ENCODE measurements at places on chromosomes 2 and 18. TPM values are rescaled to one million over a fixed set of nuclear protein-coding genes. Genes with fewer than 3 reads are reported as not detected.

- DNase-seq, result no peak
These were observed 238.5 kb downstream of the CELF4 start for GRCh38 chr18:37327063-37327577.

PCARE gene
- not detected for polyA plus RNA-seq

DNA sequence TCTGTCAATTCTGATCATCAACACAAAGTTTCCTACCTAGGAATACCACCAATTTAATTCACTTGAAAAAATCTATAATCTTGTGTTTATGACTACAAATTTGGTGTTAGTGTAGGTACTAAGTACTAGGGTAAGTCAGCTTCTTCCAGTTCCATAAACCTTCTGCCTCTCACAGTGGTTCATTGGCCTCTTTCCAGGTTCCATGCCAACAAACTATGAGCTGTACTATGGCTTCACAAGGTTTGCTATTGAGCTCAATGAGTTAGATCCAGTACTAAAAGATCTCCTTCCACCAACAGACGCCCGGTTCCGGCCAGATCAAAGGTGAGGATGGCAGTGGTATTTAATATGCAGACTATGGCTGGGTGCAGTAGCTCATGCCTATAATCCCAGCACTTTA lies 58.8 kb downstream of the PRKRA start:
- DNase-seq, result no peak

DNA sequence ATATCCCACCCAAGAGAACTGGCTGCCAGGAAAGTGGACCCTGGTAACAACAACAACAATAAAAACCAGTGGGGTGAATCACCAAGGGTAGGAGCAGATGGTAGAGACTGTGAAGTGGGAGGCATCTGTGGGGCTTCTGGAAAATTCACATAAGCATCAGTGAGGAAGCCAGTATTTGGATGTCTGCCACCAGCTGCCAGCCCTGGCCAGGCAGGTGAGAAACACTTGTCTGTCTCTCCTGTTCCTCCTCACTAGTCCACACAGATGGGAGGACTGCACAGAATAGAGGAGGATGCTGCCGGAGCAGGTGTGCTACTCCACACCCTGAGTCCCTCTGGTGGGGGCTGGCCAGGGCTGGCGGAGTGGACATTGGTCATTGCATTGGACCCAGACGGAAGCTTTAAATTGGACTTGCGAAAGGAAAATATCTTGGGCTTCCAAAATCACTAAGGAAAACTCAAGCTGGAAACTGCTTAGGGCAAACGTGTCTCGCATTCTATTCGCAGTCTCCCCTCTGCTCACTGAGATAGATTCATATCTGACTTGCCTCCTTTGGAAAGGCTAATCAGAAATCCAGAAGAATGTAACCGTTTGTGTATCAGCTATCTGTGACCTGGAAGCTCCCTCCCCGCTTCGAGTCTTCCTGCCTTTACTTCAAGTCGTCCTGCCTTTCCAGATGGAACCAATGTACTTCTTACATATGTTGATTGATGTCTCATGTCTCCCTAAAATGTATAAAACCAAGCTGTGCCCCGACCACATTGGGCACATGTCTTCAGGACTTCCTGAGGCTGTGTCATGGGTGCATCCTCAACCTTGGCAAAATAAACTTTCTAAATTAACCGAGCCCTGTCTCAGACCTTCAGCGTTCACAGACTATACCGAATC lies 69.1 kb downstream of the NAB1 start:
- no peak for DNase-seq

MAP3K19 gene
- polyA plus RNA-seq, result not detected

GRCh38 chr2:150207979-150208378 lies 279.5 kb downstream of the RND3 start:
- DNase-seq, result no peak

DNA sequence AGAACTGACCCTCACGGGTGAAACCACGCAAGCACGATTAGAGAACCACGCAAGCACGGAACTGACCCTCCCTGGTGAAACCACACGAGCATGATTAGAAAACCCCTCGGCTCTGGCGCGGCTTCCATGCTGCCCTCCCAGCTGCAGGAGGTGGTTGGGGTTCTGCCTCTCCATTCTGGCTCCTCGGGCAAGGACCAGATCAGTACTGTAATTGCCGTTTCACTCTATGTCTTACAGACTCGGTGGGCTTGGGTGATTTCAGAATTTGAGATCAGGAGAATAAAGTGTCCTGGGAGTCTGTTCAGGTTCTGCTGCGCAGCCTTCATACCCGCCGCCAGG lies 58.3 kb upstream of the KCNG2 start:
- DNase-seq, result no peak

GRCh38 chr2:30509716-30510115 lies 62.7 kb downstream of the LCLAT1 start:
- DNase-seq, result no peak

GRCh38 chr18:39561126-39561525 lies 1995.5 kb upstream of the CELF4 start:
- no peak for DNase-seq

Measured in naive thymus-derived CD4-positive, alpha-beta T cell (primary cell).